ENCODE measurements at places on chromosomes 4 and X.

- no peak for DNase-seq
These were observed 329.0 kb upstream of the TECRL start for GRCh38 chr4:64738240-64738639.

DNA sequence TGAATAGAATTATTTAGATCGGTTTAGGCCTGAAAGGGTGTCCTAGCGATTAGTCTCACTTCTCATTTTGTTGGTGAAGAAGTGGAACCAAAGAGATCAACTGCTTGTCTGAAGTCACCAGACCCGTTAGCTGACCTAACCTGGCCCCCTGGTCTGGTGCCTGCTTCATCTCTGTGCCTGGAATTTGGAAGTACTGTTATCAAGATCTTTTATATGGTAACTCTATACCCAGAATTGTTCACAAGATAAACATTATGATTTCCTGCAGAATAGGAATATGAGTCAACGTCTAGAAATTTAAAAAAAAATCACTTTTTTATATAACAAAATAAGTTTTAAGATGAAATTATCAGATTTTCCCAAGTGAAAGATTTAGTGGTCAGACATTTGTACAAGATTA is 37.2 kb downstream of the LRP2BP start:
- peak; percentile 29 for DNase-seq

DNA sequence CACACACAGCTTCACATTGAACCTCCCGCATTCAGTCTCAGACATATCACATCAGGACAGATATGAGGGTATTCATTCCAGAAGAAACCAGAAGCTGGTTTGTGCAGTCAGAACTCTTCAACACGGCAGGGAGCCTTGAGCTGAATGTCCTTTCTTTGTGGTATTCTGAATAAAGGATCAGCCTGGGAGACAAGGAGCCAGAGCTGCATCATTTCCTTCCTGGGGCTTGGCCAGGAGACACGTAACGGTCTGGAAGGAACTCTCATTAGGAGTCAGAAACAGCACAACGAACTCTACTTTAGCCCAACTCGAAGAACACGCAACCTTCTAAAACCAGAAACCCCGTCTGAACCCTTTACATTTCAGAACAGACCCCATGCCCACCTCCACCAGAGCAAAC is 46.4 kb downstream of the KDR start:
- no peak for DNase-seq

DNA sequence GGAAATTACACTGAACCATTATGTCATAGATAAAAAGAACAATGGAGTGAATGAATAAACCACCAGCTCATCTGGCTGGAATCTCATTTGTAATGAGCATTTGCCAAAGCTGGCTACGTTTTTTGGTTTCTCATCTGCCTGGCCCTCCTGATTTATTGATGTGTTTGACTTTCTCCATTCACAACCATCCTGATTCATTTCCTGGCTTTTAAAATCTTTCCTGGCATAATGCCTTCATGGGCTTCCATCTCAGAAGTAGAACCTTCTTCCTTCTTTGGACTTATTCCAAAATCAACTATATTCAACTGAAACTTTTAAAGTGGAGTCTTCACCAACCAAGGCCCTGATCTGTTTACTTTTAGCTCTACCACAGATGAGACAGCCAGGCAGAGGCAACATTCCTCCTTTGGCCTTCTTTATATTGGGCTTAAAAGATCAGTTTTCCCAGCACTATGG is 36.0 kb upstream of the ARSJ start:
- DNase-seq: peak; percentile 98

DNA sequence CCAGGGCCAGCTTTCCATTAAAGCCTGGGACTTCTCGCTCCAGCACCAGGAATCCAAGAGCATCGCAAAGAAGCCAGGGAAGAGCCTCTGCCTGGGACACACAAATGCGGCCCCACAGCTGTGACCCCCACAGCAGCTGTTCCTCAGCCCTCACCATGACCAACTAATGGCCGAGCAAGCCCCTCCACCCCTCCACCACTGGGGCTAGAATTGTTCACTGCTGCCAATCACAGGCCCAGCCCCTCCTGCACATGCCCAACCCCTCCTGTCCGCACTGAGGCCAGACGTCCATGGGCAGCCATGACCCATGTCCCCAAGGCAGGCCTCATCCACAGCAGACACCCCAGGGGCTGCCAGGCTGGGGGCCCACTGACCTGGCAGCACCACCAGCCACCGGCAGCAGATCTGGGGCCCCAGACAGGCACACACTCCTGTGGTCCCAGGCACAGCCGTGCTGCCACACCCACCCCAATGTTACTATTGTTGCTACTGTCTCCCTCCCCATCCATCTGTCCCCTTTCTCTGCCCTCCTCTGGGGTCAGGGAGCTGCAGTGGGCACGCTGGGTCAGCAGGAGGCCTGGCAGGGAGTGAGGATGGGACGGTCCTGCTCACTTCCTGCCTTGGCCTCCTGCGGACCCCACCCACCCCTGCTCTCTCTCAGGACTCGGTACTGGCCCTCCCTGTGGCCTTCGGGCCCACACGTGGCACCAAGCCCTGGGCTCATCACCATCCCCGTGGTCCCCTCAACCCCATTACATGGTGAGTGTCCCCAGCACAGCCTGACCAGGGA is 56.0 kb downstream of the ZFYVE28 start:
- DNase-seq: no peak

DNA sequence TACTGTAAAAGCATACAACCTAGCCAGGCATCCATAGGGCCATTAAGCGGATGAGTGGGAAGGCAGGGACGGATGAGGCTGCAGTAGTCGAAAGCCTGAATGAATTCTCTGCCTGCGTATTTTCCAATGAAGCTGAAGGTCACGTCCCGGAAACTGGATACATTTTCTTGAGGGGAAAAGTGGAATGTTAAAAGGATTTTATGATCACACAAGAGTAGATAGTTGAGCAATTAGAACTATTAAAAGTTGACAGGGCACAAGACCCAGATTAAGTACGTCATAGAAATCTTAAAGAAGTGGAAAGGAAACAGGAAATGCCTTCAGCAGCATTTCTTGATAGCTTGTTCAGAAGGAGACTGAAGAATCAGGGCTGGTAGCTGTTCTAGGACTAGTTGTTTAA is 98.3 kb upstream of the CXXC4 start:
- no peak for DNase-seq

DNA sequence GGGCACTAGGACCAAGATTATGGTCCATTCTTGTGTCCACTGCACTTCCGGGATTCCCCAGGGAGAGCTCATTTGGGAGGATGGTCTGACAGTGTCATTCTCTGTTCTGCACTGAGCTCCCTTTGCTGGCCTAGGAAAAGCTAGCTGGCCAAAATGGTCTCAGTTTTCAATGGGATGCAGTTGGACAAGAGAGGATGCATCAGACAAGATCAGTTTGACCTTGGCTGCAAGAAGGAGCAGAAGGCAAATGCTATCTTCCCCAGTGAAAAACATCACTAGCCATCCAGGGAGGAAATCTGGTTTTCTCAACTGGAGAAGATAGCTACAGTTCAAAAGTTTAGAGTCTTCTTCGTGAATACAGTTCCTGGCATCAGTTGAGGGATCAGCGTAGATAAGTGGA is 221.1 kb downstream of the PTTG2 start:
- DNase-seq: no peak

Measured in H4 (cell line).